ENCODE measurements at places on chromosomes 1 and 21.

DNA sequence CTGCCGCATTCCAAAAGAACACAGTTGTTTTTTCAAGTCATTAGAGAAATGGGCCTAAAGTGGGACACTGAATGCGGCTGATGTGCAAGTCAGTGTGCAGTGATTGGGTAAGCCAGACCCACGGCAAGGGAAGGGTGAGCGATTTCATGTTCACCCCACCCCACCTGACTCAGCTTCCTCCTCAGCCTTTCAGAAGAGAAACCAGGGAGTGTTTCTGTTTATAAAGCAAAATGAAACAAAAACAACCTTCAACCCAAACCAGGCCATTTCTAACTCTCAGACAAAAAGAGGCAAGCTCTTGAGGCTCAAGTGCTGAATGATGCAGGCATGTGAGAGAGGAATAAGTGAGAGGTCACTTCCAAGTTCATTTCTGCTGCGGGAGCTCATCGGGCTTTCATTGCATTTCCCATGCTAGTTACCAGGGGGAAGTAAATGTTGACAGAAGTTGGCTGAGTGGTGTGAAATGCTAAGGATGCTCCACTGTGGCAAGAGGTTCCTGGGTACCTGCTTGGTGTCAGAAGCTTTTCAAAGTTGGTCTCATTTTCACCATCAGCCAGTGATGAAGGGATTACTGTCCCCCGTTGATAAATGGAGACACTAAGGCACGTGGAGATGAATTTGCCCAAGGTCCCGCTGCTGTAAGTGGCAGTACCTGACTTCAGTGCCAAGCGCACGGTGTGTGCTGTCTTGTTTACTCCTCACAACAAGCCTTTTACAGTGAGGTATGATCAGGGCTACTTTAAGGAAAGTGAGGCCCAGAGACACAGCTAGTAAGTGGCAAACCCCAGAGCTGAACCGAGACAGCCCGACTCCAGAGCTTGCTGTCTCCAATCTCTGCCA, 29.1 kb downstream of the STPG1 start:
- no peak for DNase-seq

DNA sequence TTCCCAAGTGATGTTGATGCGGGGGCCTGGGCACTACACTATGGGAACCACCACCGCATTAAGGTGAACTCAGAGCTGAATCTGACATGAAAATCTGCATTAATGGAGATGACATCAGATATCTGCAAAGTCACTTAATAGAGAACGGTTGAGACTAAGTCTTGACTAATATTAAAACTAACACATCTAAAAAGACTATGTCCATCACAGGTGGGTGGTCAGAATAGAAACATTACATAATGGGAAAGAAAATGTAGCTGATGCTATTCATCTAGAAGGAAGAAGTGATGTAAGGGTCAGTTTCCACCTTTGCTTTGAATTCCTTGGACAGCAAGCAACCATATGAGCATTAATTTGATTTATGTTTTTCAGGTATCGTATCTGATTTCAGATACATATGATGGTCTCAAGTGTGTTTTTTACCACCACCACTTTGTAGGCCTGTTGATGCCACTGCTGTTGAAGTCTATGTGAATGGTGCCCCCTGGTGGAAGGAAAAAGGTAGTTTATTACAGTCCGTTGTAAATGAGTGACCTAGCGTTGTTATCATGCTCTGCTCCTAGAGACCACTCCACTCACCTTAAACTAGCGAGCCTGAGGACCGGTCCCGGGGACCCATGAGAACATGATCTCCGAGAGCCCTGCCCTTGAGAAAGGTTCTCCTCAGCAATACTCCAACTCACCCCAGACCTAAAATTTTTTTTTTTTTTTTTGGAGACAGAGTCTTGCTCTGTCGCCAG, 73.5 kb downstream of the BACH1 start:
- peak; percentile 66 for DNase-seq

DNA sequence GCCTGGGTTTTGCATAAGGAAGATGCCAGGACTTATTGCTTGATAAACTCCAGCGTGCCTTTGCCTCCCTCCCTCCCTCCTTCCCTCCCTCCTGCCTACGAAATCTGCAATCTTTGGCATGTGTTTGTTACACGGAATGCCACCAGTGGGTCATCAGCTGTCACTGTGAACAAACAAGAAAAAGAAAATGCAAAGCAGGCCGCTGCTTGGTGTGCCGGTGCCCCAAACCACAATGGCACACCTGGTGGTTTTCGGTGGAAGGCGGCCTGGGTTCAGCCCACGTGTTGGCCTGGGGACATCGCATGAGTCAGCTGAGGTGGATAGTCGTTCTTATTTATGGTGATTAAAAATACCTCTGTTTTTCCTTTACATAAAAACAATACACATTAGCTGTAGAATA, 16.3 kb upstream of the IFNLR1 start:
- no peak for DNase-seq

DNA sequence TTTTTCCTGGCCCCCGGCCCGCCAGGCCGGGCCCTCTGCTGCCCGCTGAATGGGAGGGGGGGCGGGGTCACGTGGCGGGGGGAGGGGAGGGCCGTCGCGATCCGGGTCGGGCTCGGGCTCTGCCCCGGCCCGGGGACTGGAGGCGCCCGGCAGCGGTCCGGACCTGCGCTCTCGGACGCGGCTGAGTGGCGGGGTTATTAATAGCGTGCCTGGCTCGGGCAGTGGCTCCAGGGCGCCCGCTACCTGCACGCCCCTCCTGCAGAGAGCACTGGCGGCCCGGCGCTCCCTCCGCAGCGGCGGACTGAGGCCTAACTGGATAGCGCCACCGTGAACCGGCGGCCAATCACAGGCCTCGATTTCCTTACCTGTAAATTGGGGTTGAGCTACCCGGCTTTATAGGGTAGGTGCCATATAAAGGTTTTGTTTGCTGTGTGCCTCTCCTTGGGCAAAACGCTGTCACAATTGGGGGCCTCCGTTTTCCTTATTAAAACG, 28.1 kb downstream of the AHDC1 start:
- no peak for DNase-seq

DNA sequence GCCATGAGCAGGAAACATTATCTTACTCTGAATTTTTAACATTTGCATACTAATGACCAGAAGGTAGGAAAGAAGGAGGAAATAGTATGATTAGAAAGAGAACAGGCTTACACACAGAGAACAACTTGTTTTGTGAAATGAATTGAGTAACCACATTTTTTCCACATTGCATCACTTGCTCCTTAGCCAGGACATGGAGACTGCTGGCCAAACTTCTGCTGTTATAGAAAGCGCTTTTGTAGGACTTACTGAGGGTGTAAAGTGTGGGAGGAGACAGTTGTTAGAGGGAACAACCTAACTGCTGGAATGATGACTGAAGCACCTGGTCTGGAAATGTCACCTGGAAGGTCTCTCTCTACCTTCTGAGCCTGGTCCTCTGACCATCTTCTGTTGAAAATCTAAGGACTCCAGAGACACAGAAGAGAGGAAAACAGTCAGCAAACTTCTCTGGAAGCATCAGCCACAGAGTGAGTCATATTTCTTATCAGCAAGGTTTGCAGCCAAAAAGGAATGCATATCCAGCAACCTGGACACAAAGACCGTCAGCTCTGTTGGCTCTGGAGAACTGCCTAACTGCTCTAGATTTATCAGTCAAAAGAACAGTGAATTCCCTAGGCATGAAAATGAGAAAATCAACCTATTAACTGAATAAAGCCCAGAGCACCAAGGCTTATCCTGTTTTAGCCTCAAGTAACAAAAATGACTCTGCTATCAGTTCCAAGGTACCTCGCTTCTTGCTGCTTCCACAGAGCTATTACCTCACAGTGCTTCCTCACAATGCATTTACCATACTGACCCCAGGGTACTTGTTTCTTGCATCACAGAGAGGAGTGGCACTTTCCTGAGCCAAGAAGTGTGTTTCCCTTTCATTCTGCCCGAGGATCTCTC, 88.0 kb upstream of the SLFNL1 start:
- peak; percentile 73 for DNase-seq

DNA sequence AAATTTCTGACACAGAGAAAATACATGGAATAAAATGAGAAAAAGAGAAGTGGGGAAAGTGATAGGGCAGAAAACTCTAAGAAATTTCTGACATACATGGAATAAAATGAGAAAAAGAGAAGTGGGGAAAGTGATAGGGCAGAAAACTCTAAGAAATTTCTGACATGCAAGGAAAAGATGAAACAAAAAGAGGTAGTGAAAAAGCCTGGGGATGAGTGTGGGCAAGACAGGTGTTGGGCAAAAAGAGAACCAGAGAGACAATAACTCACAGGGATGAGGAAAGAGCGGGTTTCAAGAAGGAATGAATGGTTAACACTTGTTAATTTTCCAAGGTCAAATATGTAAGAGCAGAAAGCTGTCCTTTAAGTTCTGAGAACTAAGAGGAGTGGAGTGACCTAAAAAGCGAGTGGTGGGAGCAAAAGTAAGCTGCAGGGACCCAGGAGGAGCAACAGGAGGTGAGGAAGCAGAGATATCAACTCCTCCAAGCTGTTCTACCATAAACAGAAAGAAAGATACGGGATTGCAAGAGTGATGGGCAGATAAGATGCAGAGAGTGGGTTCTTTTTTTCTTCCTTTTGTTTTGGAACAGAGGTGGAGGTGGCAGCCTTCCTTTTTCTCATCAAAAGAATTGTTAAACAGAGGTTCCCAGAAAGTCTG, 29.9 kb upstream of the EXO1 start:
- no peak for DNase-seq

DNA sequence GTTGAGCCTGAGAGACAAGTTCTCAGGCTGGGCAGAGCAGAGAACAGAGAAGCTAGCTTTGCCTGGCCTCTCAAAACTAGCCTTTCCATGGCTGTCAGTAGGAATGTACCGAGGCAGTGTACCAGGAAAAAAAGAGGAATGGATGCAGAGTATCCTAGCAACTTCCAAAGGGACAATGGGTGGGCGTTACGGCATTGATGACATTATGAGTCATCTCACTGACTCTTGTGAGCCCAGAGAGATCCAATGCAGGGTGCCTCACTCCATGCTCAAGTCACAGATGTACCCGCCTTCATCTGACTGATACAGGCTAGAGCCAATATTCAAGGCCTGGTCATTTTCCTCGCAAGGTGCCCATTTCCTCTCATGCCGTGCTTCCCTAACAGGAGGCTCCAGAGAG, 51.4 kb upstream of the C8B start:
- no peak for DNase-seq

DNA sequence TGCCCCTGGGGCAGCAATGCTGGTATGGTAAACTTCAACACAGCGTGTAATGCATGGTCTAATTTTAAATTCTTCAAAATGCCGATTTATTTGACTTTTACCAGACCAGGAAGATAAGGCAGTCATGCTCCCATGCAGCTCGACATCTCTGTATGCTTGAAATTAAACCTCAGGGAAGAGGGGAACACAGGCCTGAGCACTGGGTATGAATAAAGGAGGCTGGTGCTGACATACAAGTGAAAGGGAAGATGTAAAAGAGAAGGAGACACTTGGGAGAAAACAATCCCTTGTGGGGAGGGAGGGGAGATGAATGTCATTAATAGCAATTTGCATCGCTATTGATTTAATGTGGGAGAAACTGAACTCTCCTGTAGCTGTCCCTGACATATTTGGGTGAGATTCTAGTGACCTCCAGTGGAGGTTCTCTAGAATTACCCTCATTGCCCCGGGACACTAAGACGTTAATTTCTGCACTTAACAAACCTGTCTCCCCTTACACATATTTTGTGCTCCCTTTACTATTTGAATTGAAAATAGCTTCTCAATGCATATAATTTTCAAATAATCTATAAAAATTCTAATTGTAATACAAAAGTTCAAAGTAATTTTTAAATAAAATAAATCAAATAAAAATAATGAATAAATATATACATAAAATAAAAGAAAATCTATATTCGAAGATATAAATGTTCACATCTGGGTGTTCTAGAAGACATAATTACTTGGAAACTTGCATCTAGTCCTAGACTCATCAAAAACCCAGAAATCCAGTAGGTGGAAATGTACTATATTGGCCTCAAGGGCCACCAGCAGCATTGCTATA, 283.1 kb downstream of the LMX1A start:
- DNase-seq = peak; percentile 11

GRCh38 chr1:205492201-205492667, 12.2 kb upstream of the CDK18 start:
- DNase-seq = no peak

DNA sequence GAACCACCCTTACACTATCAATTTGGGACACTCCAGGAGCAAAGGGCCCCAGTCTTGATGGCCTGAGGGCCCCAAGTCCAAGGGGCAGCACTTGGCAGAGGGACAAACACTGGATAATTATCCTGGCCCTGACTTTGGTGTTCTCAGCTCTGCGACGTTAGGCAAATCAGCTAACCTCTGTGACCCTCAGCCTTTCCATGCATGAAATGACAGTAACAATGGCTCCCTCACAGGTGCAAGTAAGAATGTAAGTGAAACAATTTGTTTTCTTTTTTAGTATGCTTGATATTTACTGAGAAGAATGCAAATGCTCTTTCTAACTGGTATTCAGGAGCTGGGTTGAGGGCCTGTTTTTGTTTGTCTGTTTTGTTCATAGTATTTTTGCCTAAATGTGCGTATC, 61.6 kb upstream of the PRDX6 start:
- DNase-seq = no peak

GRCh38 chr1:100431954-100432353, 79.6 kb downstream of the CDC14A start:
- no peak for DNase-seq

DNA sequence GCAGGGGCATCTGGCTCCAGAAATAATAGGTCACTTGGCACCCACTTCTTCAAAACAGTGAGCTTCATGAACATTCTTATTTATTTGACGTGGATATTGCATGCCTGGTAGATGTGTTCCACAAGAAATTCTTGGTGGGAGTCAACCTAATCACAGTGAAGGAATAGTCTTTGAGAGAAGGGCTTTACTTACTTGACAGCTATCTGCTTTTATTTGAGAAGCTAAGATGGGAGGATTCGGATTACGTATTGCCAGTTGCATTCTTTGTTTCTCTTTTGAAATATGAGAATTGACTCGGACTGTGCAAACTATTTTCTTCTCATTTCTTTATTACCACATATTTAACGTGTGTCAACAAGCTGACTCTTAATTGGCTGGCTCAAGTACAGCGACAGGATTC, 117.2 kb downstream of the FASLG start:
- DNase-seq = no peak

DNA sequence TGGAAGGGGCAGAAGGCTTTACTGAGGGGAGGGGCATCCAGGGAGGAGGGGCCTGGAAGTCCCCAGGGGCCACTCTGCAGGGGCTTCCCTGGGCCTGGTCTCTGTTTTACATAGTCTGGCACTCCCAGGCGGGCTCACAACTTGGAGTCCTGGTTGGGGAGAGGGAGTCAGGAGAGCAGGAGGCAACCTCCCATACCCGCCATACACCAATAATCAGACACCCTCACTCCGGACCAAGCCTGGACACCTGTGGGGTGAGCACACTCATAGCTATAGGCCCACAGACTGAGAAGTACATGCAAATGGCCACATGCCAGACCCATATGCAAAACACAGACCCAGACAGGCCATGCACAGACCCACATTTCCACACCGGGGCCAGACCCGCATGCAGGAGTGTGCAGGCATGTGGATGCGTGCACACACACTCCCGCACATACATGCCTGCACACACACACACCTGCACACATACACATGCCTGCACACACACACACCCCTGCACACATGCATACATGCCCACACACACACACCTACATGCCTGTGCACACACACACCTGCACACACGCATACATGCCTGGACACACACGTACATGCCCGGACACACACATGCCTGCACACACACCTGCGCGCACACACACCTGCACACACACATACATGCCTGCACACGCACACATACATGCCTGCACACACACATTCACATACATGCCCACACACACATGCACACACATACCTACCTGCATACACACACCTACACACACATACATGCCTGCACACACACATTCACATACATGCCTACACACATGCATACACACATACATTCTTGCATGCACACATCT, 89.5 kb upstream of the RUNX3 start:
- no peak for DNase-seq

All from AG04450 (cell line).